Hematopoietic multipotent progenitor cell treated with erythropoietin and hydrocortisone succinate and interleukin-3 and kit ligand, for 15 days (in vitro differentiated cells): ENCODE measurements at places on chromosomes 4 and X.

DNA sequence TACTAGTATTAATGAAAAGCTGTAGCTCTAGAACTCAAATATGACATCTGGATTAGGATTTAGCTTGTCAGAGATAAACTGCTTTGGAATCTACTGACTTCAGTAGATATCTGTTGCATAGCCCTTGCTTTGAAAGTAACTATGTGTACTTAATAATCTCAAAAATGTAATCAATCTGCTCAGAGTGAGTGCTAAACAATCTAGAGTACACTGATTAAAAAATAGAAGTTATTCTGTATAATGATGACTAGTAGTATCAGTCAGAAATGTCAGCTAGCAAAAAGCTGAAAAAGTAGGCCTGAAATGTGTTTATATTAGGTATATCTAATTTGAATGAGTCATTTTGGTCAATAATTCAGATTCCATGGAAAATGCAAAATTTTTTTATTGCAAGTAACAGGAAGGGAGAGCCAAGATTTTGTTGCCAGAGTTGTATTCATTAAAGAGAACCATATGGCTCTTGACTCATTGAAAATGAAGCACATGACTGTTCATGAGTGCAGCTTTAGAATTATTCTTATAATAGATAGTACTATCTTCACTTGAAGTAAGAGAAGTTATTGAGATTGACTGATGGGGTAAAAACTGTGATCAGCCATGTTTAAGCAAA, 20.0 kb downstream of the CLCN3 start:
- DNase-seq = no peak

GRCh38 chr4:161359491-161359890, 804.3 kb downstream of the FSTL5 start:
- DNase-seq = no peak

- DNase-seq = no peak
Measured at GRCh38 chr4:152849350-152849749, 69.6 kb downstream of the ARFIP1 start.

GRCh38 chr4:163818673-163819072, 324.2 kb downstream of the TMA16 start:
- no peak for DNase-seq

DNA sequence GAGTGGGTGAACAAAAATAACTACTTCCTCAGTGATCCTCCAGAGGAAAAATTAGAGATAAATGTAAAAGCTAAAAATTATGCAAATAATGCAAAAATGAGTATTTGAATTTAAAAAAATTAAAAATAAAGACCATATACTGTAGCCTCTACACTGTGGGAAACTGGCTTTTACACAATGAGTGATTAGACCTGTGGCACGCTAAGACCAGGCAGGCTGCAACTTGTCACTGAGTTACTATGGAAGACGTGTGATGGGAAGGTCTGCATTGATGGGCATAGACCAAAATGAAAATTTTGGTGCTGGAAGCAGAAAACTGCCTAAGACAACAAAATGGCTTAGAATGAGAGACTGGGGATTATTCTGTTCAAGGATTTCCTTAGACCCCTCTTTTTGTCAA, 30.2 kb downstream of the BTC start:
- DNase-seq = no peak

DNA sequence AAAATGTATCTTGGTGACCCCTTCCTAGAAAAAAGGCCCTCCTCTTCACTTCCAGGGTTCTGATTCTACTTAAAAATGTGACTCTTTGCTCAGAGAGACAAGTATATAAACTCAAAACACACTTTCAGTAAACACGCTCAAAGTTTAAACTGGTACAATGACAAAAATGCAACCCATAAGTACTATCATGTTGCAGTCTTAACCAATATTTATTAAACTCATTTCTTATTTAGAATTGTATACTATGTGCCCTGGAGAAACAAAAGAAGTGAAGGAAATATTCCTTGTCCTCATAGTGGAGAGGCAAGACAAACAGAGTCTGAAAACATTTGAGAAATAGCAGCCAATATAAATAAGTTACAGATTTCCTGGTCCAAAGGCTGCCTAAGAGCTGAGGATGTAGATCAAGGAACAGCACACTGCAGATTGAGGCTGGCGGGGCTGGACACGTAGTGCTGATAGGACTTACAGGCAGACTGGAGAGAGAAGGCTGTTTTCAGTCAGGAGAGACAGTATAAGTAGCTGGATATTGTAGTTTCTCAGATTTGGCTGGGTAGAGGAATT, 39.1 kb upstream of the ANXA3 start:
- no peak for DNase-seq

GRCh38 chrX:119406776-119407175, 7.6 kb downstream of the SLC25A43 start:
- no peak for DNase-seq

DNA sequence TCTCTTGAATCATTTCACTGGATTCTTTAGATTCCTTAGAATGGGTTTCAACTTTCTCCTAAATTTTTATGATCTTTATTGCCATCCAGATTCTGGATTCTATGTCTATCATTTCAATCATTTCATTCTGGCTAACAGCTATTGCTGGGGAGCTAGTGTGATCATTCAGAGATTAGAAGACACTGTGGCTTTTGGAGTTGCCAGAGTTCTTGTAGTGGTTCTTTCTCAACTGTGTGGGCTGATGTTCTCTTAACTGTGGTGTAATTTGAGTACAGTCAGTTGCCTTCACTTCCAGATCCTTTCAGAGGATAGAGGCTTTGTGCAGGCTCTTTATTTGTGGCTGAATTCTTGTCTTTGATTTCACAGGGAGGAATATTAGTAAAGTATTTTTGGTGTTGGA, 12.1 kb upstream of the CSN2 start:
- no peak for DNase-seq

GRCh38 chr4:40412866-40413795, 78.0 kb downstream of the CHRNA9 start:
- DNase-seq = no peak
